Psoas muscle (tissue), 8 donors: ENCODE measurements at places on chromosomes 12 and 14. TPM values are rescaled to one million over a fixed set of nuclear protein-coding genes. Genes with fewer than 3 reads are reported as not detected.

DNA sequence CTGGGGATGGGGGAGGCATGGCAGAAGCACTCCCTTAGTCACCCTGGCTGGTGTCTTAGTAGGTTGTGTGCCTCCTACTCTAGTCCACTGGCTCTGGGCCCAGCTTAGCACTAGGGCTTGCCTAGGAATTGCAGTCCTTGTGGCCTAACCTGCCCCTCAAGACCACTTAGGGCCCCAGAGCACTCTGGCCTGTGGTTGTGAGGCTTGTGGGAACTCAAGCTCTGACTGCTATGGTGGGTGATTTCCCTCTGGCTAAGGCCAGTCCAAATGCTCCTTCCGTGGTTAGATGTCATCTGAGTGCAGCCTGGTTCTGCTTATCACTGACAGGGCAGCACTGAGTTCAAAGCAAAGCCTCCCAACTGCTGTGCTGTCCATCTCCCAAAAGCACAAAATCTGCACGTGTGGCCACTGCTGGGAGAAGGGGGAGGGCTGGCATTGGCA, 20.2 kb downstream of the FGD4 start:
- no peak for DNase-seq
- no peaks in the 10 kb centered on the region for H3K36me3 ChIP-seq
- H3K4me3 ChIP-seq, result no peak overlapping the region
- no peaks in the 10 kb centered on the region for H3K4me1 ChIP-seq

- no peak for DNase-seq
- H3K27ac ChIP-seq, result no peak overlapping the region
- no peaks in the 10 kb centered on the region for H3K4me1 ChIP-seq
- no peak overlapping the region for H3K4me3 ChIP-seq
- no peaks in the 10 kb centered on the region for H3K36me3 ChIP-seq
Observed at GRCh38 chr12:5267603-5268423, 164.1 kb upstream of the NTF3 start.

GRCh38 chr12:53513712-53514410, 6.6 kb upstream of the NPFF start:
- DNase-seq, result no peak
- peaks cover under 1% of the 10 kb centered on the region for H3K4me1 ChIP-seq
- no peak overlapping the region for H3K4me3 ChIP-seq
- H3K36me3 ChIP-seq, result peaks cover 88% of the 10 kb centered on the region
- H3K27me3 ChIP-seq, result no peaks in the 10 kb centered on the region

TEX22 gene
- 0.75 TPM for total RNA-seq

METTL25 gene
- 14.4 TPM for total RNA-seq

ADIPOR2 gene
- 38.3 TPM for total RNA-seq

DNA sequence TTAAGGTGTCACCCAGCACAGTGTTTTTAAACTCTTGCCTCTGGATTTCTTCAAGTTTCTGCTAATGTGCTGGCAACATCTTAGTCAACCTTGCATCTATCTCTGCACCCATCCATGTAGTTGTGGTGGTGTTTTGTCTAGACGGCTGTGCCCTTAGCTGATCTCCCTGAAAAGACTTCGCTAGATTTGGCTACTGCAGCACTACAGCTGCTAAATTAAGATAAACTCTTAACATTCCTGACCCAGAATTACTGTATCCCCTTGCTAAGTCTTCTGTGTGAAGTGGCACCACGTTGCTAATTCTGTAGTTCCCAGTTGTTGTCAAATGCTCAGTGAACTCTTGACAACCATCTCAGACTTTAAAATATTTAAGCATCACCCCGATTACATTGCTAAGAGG, 66.8 kb downstream of the SRGAP1 start:
- no peaks in the 10 kb centered on the region for H3K4me1 ChIP-seq
- DNase-seq, result no peak
- no peak overlapping the region for H3K4me3 ChIP-seq
- no peak overlapping the region for H3K27ac ChIP-seq
- H3K27me3 ChIP-seq, result no peaks in the 10 kb centered on the region

LRRIQ1 gene
- 0.08 TPM for total RNA-seq

DNA sequence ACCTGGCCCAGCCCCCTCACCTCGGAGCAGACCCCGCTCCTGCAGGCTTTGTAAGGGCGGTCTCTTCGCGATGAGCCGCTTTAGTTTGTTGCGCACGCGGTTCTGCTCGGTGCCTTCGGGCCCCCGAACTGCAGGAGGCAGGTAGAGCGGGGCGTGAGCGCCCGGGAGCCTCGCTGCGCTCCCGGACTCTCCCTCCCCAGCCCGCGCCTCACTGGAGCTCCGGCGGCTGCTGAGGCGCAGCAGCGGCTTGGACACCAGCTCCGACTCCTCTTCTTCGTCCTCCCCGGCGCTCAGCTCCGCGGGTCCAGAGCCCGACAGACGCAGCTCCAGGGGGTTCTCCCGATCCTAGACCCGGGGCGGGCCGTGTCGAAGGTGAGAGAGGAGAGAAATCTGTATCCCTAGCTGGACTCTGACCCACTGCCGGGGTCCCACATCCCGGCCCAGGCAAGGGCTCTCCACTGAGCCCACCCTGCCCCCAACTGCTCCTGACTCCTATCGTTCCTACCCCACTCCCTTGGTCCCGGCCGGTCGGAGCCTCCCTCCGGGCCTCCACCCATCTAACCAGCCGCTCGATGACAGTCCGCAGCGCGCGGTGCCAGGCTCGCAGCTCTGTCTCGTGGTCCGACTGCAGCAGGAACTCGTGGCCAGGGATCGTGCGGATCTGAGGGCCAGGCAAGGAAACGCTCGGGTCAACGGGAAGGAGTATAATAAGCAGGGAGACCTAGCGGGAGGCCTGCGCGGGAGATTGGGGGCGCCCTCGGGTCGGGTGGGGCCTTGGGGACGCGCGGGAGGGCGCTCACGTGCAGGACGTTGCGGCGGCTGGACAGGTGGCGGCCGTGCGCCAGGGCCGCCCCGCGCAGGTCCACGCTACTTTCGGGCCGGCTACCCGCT, 4.2 kb downstream of the ARHGAP9 start:
- H3K27me3 ChIP-seq, result no peaks in the 10 kb centered on the region
- peak overlapping the region; percentile 64 for H3K4me3 ChIP-seq
- peaks cover 13% of the 10 kb centered on the region for H3K4me1 ChIP-seq
- DNase-seq, result peak; percentile 41

RTL1 gene
- not detected for total RNA-seq

- no peak overlapping the region for H3K4me3 ChIP-seq
- H3K27ac ChIP-seq, result no peak overlapping the region
- H3K4me1 ChIP-seq, result no peaks in the 10 kb centered on the region
Observed at GRCh38 chr14:65370801-65371248, 41.7 kb upstream of the FUT8 start.

BMAL2 gene
- total RNA-seq, result 0.13 TPM

- no peak for DNase-seq
- no peak overlapping the region for H3K27ac ChIP-seq
- H3K36me3 ChIP-seq, result no peaks in the 10 kb centered on the region
- no peaks in the 10 kb centered on the region for H3K27me3 ChIP-seq
- H3K4me3 ChIP-seq, result no peak overlapping the region
Observed at GRCh38 chr14:24092110-24092504, 2.0 kb upstream of the PCK2 start.

GRCh38 chr14:93714605-93715004, 73.7 kb downstream of the PRIMA1 start:
- no peaks in the 10 kb centered on the region for H3K36me3 ChIP-seq
- H3K4me1 ChIP-seq, result no peaks in the 10 kb centered on the region
- H3K27me3 ChIP-seq, result no peaks in the 10 kb centered on the region
- H3K4me3 ChIP-seq, result no peak overlapping the region

DNA sequence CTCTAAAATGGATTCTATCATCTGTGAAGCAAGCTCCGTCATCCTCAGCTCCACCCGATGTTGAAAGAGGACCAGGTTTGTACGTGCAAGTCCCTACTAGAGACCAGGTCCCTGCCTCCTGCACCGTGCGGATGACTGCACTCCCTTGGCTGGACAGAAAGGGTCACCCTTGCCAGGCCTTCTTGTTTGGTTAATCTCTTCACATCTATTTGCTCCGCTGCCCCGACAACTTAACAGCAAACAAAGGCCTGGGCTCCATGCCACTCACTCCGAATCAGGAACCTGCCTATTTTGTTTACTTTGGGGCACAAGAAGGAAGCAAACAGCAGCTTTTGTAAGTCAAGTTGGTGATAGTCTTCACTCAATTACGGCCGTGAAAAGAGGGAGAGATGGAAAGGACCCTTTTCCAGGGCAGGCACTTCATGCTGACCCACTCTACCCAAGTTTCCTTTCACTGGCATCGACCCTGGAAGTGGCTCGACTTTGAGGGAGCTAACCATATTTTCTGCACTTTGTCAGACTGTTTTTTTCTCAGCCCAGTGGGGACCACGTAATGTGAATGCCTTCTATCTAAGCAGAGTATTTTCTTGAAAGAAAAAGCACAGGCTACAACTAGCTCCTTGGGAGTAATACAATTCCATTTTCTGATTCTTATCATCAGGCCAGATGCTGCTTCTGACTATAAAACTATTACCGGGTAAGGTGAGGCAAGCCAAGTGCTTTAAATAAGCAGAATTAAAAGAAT, 202.6 kb downstream of the FOXN3 start:
- H3K4me1 ChIP-seq, result peaks cover 19% of the 10 kb centered on the region
- H3K27me3 ChIP-seq, result no peaks in the 10 kb centered on the region
- H3K27ac ChIP-seq, result no peak overlapping the region
- peak; percentile 71 for DNase-seq
- peaks cover under 1% of the 10 kb centered on the region for H3K36me3 ChIP-seq

VASH1 gene
- total RNA-seq, result 8.2 TPM

- H3K4me1 ChIP-seq, result no peaks in the 10 kb centered on the region
- H3K36me3 ChIP-seq, result no peaks in the 10 kb centered on the region
- no peak overlapping the region for H3K4me3 ChIP-seq
- no peak for DNase-seq
Observed at GRCh38 chr14:97719931-97720330, 922.7 kb downstream of the VRK1 start.
